ENCODE measurements at places on chromosomes 1 and 21.

DNA sequence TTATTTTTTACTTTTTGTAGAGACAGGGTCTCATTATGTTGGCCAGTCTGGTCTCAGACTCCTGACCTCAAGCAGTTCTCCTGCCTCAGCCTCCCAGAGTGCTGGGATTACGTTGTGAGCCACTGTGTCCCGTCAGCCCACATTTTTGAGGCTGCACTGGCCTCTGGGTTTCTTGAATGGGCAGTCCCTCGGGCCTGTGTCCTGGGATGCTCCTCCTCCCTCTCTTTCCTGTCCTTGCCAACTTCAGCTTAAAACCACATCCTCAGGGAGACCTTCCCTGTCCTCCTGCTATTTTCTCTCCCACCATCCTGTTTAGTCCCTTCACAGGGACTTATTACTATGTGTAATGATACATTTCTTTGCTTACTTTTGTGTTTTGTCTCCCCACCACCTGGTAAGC, 31.4 kb upstream of the LYST start:
- H3K27me3 ChIP-seq = no peaks in the 10 kb centered on the region
- H3K36me3 ChIP-seq = no peaks in the 10 kb centered on the region
- DNase-seq = no peak
- H3K4me1 ChIP-seq = no peaks in the 10 kb centered on the region
- no peak overlapping the region for H3K4me3 ChIP-seq
- H3K27ac ChIP-seq = no peak overlapping the region

- H3K27ac ChIP-seq = no peak overlapping the region
- H3K27me3 ChIP-seq = no peaks in the 10 kb centered on the region
- no peak for DNase-seq
Measured at GRCh38 chr1:147491098-147491497, 50.2 kb upstream of the BCL9 start.

DNA sequence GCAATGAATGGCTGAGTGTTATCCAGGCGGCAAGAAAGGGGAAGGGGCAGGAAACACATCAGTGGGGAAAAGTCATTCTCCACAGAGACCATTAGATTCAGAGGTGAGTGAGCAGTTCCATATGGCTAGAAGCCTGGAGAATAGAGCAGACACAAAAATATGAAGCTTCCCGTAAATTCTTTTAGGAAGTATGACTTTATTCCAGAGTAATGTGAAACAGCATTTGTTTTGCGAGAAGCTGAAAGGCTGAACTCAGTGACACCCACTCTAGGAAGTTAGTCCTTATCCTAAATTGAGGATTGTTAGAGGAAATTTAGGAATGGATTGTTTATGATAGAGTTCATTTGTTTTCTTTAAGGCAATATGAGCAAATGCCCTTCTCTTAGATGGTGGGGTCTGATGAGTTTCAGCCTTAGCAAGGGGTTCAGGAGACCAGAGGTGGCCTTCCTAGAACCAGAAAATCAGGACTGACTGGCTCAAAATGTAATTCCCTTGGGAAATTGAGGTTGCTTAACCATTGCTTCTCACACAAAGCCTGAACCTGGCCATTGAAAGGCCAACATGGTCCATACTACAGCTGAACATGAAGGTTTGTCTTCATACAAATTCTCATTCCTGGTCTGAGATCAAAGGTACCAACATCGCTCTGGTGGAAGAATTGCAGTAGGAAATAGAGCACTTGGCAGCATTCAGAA, 167.5 kb downstream of the TPR start:
- no peaks in the 10 kb centered on the region for H3K27me3 ChIP-seq
- no peaks in the 10 kb centered on the region for H3K4me1 ChIP-seq
- no peak for DNase-seq
- no peak overlapping the region for H3K4me3 ChIP-seq
- no peaks in the 10 kb centered on the region for H3K36me3 ChIP-seq

GRCh38 chr1:101428562-101428961, 191.7 kb downstream of the S1PR1 start:
- no peaks in the 10 kb centered on the region for H3K27me3 ChIP-seq
- H3K27ac ChIP-seq = no peak overlapping the region
- H3K36me3 ChIP-seq = no peaks in the 10 kb centered on the region
- no peak for DNase-seq

DNA sequence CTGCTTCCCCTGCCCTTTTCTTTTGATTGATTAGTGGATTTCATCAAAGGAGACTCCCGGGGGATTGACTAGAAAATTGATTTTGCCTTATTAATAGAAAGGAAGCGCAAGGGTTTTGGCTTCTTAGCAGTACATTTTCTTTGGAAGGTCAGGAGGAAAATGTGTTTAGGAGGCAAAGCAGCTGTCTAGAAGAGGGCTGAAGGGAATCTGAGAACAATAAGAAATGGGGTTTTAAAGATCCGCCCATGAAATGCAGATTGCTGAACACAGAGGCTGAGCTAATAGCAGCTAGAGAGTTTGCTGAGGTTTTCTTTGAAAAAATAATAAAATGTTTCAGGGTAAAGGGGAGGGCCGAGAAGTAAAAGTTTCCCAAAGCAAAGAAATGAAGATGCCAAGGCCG, 4.9 kb downstream of the SERTAD4 start:
- peak overlapping the region; percentile 55 for H3K4me3 ChIP-seq
- DNase-seq = no peak
- peak overlapping the region; percentile 85 for H3K27ac ChIP-seq
- no peaks in the 10 kb centered on the region for H3K27me3 ChIP-seq
- H3K4me1 ChIP-seq = peaks cover 70% of the 10 kb centered on the region
